DND-41 (cell line): ENCODE measurements at places on chromosomes 5 and 9.
A peak's percentile ranks its signal among the peaks of the same experiment; 100 is the strongest.

DNA sequence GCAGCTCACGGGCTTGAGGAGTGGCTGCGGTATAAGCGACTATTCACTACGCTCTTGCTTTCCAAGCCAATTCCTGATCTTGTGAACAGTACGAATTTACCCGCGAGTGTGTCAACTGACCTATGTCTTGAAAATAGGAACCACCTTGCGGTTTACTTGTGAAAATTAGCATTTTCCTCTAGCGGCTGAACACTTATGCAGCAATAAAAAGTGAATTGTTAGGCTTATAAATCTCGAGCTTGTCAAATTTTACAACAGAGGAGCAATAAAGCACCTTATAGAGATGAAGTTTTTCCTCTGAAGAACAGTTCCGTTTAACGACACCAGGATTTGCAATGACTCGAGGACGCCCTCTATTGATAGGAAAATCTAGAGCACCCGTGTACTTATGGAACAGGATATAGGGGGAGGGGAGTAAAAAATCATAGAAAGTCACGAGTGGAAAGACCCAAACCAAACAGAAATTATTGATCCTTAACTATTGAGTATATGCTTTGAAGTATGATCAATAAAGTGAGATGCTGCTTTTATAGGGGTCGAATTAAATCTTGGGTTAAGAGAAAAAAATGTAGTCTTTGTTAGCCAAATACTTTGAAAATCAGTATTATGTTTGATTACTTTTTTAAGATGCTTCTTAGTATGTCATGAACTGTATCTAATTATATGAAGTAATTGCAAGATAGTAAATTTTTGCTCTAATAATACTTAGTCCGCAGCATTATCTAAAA, 1.9 kb upstream of the RGMB start:
- peak; percentile 59 for DNase-seq

DNA sequence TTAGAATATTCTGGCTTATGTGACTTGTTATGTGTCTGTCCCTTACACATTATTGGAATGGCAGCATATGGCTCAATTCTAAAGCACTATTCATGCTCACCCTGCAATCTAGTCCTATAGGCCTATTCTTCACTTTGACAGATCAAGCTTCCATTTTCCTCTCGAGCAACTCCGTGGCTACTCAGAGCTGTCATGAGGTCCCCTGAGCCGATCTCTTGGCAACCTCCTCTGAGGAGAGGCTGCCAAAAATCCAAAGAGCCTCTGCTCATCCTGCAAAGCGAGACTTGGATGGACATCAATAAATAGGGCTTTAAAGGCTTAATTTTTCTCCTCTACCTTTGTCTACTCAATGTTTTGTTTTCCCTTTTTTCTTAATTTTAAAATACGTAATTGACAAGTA, 163.8 kb downstream of the GABRB2 start:
- no peak for DNase-seq

- no peak for DNase-seq
Observed at GRCh38 chr5:171978519-171978918, 27.9 kb downstream of the FBXW11 start.

DNA sequence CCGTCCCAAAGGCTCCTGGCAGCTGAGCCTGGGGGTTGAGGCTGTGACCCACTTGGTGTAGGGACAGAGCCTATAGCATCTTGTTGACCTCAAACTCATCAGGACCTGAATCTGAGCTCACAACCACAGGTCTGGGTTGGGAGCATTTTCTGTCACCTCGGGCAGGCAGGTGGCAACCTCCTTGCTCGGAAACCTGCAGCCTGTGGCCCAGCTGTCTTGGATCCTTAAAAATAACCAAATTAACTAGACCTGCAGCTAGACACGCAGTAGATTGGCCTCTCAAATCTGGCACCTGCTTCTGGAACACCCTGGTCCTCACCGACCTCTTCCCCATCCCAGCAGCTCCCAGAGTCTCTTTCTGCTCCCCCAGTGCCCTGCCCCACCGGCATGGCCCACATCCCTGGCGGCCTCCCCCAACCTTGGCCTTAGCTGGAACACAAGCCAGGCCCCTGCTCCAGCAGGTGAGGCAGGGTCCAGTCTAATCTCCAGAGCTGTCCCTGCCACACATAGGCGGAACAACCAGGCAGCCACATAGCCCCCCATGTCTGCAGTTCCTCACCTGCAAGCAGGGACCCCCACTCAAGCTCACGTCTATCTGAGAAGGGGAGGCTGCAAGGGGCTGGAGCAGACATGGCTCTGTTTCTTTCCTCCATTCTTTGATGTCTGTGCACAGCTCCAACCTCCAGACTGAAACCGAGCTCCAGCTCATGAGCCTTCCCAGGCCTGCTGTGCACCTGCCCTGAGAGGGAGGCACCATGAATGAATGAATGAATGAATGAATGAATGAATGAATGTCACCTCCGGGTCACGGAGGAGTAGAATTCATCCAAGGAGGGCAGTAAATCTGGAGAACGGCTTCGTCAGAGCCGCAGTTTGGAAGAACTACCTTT, 28.3 kb downstream of the PAEP start:
- no peak for DNase-seq

DNA sequence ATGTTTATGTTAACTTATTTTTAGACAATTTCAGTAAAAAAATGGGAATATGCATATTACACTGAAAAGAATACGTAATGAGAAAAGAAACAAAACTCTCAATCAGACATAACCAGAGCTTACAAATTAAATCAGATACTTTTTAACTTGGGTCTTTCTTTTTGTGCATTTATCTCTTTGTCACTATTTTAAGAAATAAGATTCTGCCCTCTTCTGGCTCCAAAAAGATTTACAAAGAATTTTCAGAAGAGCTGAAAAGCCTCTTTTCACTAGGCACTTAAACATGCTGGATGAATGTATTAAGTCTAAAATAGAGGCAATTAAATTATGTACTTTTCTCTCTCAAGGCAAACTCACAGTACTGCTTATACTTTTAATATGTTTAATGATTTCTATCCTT, 55.5 kb downstream of the CEP120 start:
- DNase-seq: no peak

DNA sequence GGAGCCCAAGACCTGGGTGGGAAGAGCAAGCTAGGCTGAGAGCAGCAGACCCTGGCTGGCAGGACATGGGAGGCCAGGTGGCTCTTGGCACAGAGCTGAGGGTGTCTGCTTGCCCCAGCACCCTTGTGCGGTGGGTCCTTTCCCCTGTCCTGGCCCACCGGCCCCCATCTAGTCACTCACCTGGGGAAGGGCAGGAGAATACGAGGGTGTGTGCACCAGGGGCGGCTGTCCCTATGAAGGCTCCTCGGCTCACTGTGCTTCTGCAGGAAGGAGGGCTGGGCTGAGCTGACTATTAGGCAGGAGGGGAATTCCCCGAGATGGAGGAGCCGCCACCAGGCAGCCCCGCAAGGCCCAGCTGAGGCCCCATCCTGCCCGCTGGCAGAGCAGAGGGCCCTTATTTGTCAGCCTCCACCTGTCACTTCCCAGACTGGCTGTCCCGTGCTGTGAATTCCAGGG, 6.1 kb upstream of the TNIP1 start:
- no peak for DNase-seq

DNA sequence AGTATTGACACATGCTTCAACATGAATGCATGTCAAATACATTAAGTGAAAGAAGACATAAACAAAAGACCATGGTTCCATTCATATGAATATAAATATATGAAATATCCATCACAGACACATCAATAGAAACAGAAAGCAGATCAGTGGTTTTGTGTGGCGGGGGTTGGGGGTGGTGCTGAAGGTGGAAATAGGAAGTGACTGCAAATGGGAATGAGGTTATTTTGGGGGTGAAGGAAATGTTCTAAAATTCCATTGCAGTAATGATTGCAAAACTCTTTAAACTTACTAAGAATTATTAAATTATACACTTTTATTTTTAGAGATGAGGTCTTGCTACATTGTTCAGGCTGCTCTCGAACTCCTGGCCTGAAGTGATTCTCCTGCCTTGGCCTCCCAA, 28.7 kb downstream of the TAF1L start:
- no peak for DNase-seq

DNA sequence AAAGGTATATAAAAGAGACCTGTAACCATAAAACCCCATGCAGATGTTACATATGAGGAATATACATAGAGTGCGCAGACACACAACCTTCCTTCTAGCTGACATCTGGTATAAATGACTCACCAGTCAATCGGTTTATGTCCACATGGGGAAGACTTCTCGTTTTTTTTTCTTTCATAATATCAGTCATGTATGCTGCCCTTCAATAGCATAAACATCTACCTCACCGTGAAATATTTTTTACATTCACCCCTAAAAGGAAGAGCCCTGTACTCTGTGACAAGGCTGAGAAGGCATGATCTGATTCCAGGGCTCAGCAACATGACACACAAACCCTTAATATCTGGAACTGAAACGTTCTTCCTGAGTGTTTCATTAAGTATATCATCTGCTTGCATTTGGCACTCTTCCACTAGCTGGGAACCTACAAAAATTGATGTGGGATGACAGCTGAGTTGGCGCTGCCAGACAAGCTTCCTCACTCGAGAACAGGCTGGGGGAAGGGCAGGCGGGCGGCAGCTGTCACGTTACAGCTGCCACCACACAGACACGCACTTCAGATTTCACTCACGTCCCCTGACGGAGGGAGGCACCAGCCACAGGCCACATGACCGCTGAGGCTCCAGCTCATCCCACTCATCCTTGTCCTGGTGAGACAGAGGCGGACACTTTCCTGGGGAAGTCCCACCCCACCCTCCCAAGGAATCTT, 74.2 kb downstream of the SHB start:
- peak; percentile 45 for DNase-seq
